ENCODE measurements at places on chromosomes 12 and 14. TPM values are rescaled to one million over a fixed set of nuclear protein-coding genes. Genes with fewer than 3 reads are reported as not detected.

AQP2 gene
- total RNA-seq = not detected

DNAJC22 gene
- total RNA-seq = not detected

UBR7 gene
- 15.5 TPM for total RNA-seq

SSTR1 gene
- 0.27 TPM for total RNA-seq

NOVA1 gene
- total RNA-seq = 32.4 TPM

RNF212B gene
- not detected for total RNA-seq

TMEM253 gene
- not detected for total RNA-seq

PSMC1 gene
- 150 TPM for total RNA-seq

DNA sequence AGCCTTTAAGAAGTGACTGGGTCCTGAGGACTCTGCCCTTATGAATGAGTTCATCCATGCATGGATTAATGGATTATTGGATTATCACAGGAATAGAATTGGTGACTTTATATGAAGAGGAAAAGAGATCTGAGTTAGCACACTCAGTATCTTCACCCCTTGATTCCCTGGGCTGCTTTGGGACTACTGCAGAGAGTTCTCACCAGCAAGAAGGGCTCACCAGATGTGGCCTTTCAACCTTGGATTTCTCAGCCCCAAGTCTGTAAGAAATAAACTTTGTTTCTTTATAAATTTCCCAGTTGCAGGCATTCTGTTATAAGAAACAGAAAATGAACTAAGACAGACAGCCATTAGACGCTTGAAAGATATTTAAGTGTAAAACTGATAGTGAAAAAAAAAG lies 509.2 kb downstream of the FLRT2 start:
- DNase-seq = no peak

DNA sequence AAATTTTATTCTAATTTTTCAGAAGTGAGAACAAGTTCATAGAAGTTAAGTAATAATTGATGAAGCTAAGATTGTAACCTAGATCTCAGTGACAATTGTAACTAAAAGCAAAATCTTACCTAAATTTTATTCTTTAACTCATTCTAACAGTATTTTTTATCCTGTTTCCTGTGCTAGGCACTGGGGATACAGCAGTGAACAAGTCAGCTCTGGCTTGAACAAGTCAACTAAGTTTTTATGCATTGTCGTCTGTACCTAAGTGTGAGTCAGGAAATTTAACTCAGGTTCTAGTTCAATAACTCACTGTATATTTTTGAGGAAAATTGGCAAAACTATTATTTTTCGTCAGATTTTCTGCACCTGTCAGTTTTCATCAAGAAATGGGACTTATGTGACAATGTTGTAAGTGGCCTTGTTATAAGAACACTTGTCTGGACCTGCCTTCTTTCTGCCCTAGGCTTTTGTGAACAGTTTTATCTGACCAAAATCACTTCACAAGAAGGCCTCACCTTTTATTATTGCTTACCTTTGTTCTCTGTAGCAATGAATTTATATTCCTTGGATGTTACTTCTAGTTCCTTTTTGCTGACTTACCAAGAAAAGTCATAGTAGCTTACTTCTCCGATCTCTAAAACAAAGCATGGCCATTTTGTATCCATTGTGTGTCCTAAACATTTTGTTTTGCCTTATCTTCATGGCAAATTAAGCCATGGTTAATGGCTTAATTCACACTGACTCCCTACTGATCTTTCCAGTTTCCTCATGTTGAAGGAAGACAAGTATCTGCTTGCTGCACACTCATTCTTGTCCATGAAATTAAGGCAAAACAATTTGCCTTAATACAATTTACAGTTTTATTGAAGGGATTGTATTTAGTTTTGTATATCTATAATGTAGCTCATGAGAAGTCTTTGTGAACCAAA lies 2.7 kb downstream of the TMTC3 start:
- no peak for DNase-seq

GRCh38 chr12:54258201-54258681 lies 21.7 kb downstream of the CBX5 start:
- no peak for DNase-seq

DNA sequence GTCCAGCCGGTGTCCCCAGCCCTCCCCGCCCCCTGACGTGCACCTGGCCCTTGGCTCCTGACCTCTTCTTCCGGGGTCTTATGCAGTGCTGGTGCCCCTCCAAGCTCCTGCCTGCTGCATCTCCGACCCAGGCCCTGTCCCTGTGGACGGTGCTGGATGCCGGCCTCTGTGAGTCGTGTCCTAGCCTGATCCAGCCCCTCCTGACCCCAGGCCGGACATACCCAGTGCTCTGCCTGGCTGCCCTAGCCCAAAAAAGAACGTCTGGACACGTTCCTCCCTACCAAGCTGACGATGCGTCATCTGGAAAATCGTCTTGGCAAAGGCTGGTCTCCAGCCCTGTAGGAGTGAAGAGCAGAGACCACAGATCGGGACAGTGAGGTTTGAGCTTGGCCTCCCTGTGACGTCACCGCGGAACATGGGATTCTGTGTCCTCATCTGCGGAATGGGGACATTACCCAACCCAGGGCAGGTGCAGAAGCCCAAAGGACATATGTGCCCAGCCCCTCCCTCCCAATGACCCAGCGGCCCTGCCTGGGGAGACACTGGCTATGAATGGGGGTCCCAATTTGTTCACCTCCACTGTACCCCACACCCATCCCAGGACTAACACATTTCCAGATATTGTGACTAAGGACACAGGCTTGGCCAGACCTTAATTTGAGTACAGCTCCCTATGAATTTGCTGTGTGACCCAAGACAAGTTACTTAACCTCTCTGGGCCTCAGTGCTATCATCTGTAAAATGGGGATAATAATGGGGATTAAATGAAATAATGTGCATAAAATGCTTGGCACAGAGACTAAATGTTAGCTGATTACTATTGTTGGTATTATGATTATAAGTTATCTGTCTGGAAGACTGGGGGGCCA lies 51.0 kb upstream of the BCL11B start:
- no peak for DNase-seq

DNA sequence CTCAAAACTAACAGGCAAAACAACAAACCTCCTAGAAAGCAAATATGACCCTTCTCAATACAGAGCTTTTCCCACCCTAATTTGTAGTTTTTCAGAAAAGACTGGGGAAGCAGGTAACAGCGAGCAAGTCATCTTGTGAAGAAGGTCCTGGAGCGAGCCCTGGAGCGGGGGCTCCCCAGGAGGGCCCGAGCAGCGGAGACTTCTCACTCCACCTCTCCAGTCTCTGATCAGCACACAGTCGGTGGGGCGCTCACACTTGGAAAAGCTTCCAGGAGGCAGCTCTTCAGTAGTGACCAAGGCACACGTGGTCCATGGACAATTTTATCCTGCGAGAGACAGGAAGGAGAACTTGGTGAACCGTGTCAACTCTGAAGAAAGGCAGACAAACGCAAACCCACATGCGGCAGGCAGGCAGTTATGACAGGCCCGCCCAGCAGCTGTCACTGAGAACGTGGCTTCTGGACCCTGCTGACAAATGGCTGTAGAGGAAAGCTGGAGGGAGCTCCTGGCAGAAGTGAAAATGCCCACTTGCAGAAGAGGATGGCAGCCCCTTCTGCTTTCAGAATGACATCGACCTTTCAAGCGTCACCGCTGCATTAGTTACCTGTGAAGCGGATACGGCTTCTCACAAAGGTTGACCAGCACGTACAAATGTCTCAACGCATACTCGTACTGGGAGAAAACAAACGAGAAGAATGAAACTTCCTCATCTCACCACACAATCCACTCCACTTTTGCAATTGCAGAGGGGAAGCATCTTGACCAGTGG lies 44.2 kb downstream of the LGMN start:
- no peak for DNase-seq

GRCh38 chr12:108568338-108569154 lies 6.2 kb downstream of the ISCU start:
- DNase-seq = no peak

DNA sequence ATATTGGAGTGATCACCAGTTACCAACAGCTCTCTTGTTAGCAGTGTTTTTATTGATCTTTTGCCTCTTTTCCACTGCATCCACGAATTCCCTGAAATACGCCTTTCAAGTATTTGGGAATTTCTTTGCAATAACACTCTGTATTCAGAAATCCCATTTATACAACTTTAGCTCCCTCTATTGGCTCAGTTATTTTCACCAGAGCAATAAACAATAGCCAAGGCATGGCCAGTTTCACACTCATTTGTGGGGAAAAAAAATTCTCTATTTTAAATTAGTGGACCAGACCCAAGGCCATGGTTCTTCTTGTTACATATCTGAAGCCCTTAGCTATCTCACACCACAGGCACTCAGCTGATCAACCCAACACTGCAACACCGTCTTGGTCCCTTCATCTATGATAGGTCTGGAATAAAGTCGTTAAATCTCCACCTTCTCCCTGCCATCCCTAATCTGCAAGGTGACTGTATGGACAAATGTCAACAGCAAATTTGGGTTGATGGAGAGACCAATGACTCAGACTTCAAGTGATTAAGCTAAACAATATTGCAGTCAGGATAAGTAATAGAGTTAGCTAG lies 92.4 kb upstream of the TMEM260 start:
- DNase-seq = no peak

DNA sequence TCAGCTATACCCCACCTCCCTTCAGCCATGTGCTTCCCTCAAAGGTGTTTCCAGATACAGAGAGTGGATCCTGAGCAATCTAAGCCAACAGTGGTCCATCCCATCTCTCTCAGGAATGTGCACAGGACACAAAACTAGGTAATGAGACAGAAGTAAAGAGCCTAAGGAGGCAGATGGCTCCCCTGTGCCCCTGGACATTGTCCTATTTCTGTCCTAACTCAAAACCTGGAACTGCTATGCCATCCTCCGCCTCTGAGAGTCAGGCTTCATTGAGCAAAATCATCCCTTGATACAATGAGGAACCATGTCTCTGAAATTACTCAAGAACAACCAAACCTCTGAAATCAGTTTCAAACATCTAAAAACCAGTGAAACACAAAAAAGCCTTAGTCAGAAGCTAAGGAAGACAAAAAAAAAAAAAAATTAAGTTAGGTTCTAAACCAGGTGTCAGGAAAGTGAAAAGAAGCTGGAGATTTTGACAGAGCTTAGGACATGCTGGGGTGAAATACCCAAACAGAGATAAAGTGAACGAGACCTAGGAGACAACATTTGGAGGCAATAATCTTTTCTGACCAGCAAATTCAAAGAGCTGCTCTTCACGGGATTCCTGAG lies 200.3 kb upstream of the PLEKHG7 start:
- DNase-seq = no peak

DNA sequence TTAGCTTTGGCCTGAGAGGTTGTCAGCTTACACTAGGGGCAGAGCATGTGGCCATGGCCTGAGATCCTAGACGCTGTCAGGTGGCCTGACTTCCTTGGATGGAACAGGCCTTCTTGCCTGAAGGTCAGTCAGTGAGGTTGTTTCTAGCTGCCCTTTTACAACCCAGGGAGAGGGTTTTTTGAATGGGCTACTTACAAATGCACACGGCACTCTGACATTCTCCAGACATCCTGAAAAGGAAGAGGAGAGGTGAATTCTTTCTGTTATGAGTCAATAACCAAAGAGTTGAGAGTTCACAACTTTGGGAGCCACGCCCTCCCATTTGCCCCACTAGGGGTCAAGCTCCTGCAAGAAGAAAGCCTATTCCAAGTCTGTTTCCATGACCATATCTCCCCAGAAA lies 7.8 kb downstream of the KRT76 start:
- DNase-seq = no peak

DNA sequence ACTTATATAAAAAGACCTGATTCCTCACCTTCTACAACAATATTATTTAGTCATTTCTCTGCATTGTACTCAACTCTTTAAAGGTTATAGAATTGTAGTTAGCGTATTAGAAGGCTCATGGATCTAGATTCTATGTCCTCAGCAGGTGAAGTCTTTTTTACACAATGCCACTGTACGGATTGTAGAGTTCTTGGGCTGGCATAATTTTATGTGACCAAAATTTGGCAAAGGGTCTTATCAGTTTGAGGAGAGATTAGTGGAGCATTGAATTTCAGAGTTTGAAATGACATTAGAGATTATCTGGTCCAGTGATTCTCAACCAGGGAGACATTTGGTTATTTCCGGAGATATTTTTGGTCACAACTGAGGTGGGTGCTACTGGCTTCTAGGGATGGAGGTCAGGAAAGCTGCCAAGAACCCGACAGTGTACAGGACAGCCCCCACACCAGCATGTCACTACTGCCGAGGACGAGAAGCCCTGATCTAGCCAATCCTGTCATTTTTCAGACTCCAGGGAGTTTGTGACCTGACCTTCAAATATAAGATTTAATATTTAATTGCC lies 63.9 kb downstream of the BICD1 start:
- no peak for DNase-seq

DNA sequence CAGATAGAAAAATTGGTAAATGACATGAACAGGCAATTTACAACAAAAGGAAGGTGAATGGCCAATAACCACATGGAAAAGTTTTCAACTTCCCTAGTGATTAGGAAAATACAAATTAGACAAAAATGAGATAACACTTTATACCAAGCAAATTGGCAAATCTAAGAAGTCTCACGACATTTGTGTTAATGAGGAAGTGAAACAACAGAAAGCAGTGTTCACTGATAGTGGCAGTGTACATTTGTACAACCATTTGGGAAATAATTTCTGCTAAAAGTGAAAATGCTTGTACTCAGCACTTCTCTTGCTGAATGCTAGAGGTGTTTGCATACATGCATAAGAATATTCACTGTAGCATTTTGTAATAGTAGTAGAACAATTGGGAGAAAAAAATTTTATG lies 126.6 kb downstream of the LLPH start:
- DNase-seq = no peak

- no peak for DNase-seq
These were observed 2.1 kb downstream of the KMT2D start for GRCh38 chr12:49058366-49059044.

DNA sequence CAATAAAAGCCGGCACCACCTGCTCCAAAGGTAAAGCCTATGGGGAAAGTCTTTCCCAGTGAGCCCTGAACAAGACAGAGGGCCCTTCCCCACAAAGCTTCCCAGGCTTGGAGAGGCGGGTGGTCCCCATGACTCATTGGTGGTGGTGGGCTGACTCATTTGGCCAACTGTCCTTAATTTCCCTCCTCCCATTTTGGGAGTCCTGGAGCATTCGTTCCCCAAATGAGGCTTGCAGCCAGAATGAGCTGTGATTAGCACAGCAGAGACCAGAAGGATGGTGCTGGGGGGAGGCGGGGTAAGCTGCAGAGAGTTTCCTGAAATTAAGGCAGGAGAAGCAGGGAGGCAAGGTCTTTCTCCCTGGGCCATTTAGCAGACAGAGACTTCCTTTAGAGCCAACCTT lies 241.7 kb downstream of the DPF3 start:
- no peak for DNase-seq

- peak; percentile 95 for DNase-seq
These were observed 157.9 kb upstream of the PARP11 start for GRCh38 chr12:4030929-4031702.

DNA sequence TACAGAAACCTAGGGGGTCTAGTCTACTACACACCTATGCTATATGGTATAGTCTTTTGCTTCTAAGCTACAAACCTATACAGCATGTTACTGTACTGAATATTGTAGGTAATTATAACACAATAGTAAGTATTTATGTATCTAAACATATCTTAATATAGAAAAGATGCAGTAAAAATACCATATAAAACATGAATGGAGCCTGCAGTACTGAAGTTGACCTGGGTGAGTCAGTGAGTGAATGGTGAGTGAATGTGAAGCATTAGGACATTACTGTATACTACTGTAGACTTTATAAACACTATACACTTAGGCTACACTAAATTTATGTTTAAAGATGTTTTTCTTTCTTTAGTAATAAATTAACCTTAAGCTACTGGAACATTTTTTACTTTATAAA lies 13.1 kb upstream of the ABCD2 start:
- DNase-seq = no peak

Data from sigmoid colon (tissue), 7 donors.